ENCODE measurements at places on chromosomes 2 and 18. TPM values are rescaled to one million over a fixed set of nuclear protein-coding genes. Genes with fewer than 3 reads are reported as not detected.

POTEI gene
- 0.25 TPM for polyA plus RNA-seq

HOXD12 gene
- polyA plus RNA-seq: not detected

MC5R gene
- not detected for polyA plus RNA-seq

DNAH6 gene
- polyA plus RNA-seq: 2.5 TPM

KLHL29 gene
- polyA plus RNA-seq: 48.4 TPM

MAP3K19 gene
- not detected for polyA plus RNA-seq

GPR155 gene
- 5.7 TPM for polyA plus RNA-seq

SCN1A gene
- polyA plus RNA-seq: 1.4 TPM

PRR30 gene
- polyA plus RNA-seq: not detected

MCM6 gene
- polyA plus RNA-seq: 7.0 TPM

PAX8 gene
- not detected for polyA plus RNA-seq

SCN2A gene
- 55.0 TPM for polyA plus RNA-seq

OTOF gene
- polyA plus RNA-seq: not detected

REG1B gene
- not detected for polyA plus RNA-seq

IL1RN gene
- not detected for polyA plus RNA-seq

PFN4 gene
- not detected for polyA plus RNA-seq

RAB27B gene
- 53.4 TPM for polyA plus RNA-seq

CCDC74A gene
- 34.4 TPM for polyA plus RNA-seq

GAD1 gene
- 66.4 TPM for polyA plus RNA-seq

CCDC195 gene
- 1.8 TPM for polyA plus RNA-seq

DNMT3A gene
- 33.0 TPM for polyA plus RNA-seq

UCN gene
- polyA plus RNA-seq: 3.1 TPM

IL37 gene
- polyA plus RNA-seq: not detected

VAMP5 gene
- polyA plus RNA-seq: not detected

ABCG8 gene
- not detected for polyA plus RNA-seq

DSEL gene
- 33.6 TPM for polyA plus RNA-seq

PLGLB1 gene
- polyA plus RNA-seq: 15.9 TPM

KCNK3 gene
- 14.0 TPM for polyA plus RNA-seq

MEMO1 gene
- polyA plus RNA-seq: 124 TPM

CYBRD1 gene
- polyA plus RNA-seq: 0.10 TPM

COL4A3 gene
- polyA plus RNA-seq: 0.10 TPM

STPG4 gene
- not detected for polyA plus RNA-seq

TM4SF20 gene
- polyA plus RNA-seq: not detected

TMEM131 gene
- 9.6 TPM for polyA plus RNA-seq

SRD5A2 gene
- 0.11 TPM for polyA plus RNA-seq

TBR1 gene
- 4.5 TPM for polyA plus RNA-seq

EML6 gene
- 9.9 TPM for polyA plus RNA-seq

VWA3B gene
- polyA plus RNA-seq: not detected

DBI gene
- polyA plus RNA-seq: 110 TPM

CHAC2 gene
- 7.7 TPM for polyA plus RNA-seq

REV1 gene
- polyA plus RNA-seq: 73.4 TPM

TRABD2A gene
- polyA plus RNA-seq: 2.7 TPM

ST8SIA3 gene
- polyA plus RNA-seq: 27.4 TPM

PPP1R1C gene
- polyA plus RNA-seq: not detected

SLC39A10 gene
- 62.1 TPM for polyA plus RNA-seq

IFIH1 gene
- polyA plus RNA-seq: not detected

TXNDC2 gene
- polyA plus RNA-seq: 0.41 TPM

GNLY gene
- polyA plus RNA-seq: not detected

AKAIN1 gene
- not detected for polyA plus RNA-seq

PDE1A gene
- 1.6 TPM for polyA plus RNA-seq

EFHD1 gene
- polyA plus RNA-seq: not detected

LBH gene
- 345 TPM for polyA plus RNA-seq

ALPG gene
- polyA plus RNA-seq: not detected

TWIST2 gene
- polyA plus RNA-seq: not detected

ZNF512 gene
- 30.8 TPM for polyA plus RNA-seq

TUBA3E gene
- not detected for polyA plus RNA-seq

CCDC68 gene
- 0.30 TPM for polyA plus RNA-seq

MAT2A gene
- 233 TPM for polyA plus RNA-seq

Data from neural cell (in vitro differentiated cells).